ENCODE measurements at places on chromosomes 2 and 18.

DNA sequence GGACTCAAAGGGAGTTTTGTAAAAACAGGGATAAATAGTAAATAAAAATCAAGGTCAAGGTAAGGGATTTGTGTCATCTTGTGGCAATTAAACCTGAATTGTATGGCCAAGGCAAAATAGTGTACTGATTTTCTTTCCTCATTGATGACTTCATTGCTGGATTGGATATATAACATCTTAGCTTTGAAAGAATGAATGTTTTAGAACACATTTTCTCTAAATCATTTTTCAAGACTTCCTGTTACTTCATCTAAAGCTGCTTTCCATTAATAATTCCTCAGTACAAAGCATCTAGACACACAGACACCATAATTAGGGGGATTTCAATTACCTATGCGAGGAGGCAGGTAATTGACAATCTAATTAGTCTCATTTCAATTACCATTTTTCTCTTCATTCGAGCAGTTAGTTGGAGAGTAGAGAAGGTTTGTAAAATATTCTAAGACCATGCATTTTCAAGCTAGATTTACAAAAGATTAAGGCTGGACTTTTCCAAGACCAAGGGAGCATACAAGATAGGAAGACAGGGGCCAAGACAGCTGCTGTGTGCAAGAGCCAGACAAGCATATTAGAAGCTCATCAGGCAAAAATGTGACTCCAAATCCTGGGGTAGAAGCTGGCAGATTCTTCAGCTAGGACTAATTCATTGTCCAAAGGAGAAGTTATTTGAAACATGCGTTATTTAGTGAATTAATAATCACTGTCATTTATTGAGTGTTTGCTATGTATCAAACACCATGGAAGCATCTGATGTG lies 253.6 kb downstream of the EPHA4 start:
- peaks cover 2% of the 10 kb centered on the region for H3K27me3 ChIP-seq
- no peak overlapping the region for H3K27ac ChIP-seq

DNA sequence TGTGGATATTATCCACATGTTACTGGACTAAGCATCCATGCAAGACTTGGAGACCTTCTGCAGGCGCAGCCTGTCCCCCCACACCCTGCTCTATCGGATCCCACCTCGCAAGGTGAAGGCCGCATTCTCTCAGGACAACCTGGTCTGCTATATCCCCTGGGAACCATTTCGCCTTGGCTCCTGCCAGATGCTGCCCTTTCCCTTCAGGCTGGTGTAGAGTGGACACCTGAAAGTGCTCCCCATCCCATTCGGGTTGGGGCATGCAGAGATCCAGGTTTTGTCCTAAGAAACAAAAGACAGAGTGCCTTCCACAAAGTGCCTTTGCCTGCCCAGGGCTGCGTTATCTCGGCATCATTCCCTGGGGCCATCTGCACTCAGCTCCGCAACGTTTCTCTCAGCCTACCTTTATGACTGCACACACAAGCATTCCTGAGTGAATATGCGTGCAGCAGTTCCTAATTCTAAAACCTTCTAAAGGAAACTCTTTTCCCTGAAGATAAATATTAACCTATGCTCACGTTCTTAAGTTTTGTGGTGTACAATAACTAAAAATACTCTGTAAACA lies 20.5 kb downstream of the FHL2 start:
- DNase-seq = no peak
- H3K27ac ChIP-seq = no peak overlapping the region
- no peaks in the 10 kb centered on the region for H3K4me1 ChIP-seq
- no peaks in the 10 kb centered on the region for H3K27me3 ChIP-seq

- no peak for DNase-seq
- H3K4me1 ChIP-seq = no peaks in the 10 kb centered on the region
- no peak overlapping the region for H3K27ac ChIP-seq
- H3K36me3 ChIP-seq = no peaks in the 10 kb centered on the region
- no peaks in the 10 kb centered on the region for H3K27me3 ChIP-seq
Observed at GRCh38 chr2:58957188-58957840, 716.2 kb upstream of the FANCL start.

DNA sequence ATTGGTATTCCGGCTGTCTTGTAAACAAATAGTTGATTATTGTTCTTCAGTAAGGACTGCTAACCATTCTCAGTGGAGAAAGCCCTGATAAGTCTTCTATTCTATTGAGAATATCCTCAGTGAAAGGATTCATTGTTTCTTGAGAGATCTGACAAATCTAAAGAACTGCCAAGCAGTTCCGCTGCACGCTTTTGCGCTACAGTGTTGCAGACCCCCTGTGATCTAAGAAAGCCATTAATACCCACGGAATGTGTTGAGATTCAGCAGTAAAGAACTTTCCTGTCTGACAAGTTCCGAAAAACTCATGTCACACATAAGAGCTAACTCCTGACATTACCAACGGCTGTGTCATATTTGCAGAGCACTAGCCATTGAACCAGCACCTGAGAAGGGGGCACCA lies 63.8 kb downstream of the ZNF236 start:
- H3K4me3 ChIP-seq = no peak overlapping the region
- H3K36me3 ChIP-seq = peaks cover 19% of the 10 kb centered on the region
- no peaks in the 10 kb centered on the region for H3K27me3 ChIP-seq
- no peaks in the 10 kb centered on the region for H3K4me1 ChIP-seq
- DNase-seq = no peak
- H3K27ac ChIP-seq = no peak overlapping the region

Measured in aorta (tissue), 5 donors.